Fibroblast of lung (primary cell): ENCODE measurements at places on chromosomes 4 and X. TPM values are rescaled to one million over a fixed set of nuclear protein-coding genes. Genes with fewer than 3 reads are reported as not detected.

DNA sequence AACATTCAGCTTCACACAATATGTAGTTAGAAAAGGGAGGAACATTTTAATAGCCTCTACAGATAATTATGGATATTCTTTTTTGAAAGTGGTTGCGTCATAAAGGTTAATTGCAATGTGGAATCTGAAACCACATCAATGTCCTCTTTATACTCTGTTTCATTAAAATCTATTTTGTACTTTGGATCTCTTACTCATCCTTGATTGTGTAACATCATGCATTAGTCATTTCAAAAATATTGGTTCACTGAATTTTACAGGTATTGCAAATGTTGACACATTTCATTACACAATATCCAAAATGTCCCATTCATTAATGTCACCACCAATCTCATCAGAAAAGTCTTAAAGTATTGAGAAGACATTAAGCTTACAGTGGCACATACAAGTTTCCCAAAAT, 62.7 kb upstream of the USP9X start:
- peak; percentile 47 for DNase-seq

TMEM47 gene
- total RNA-seq, result 62.4 and 128 TPM in 2 replicates

- no peak for DNase-seq
Measured at GRCh38 chr4:25844961-25845712, 17.7 kb downstream of the SEL1L3 start.

DNA sequence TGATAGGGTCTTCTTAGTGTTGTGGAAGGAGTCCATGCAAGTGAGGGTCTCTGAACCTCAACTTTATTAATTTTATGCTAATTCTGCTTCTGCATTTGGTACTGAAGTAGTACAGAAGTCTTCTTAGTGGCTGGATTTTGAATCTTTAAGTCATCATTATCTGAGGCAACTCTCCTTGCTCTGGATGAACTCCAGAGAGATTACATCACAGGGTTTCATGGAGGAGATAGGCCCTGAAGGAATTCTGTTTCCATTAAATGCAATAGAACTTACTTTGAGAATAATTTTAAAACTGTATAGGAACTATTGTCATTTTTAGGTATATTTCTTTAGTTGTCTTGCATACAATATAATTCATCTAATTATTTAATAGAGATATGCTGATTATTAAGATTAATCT, 451.2 kb downstream of the FAT4 start:
- DNase-seq, result peak; percentile 13

DNA sequence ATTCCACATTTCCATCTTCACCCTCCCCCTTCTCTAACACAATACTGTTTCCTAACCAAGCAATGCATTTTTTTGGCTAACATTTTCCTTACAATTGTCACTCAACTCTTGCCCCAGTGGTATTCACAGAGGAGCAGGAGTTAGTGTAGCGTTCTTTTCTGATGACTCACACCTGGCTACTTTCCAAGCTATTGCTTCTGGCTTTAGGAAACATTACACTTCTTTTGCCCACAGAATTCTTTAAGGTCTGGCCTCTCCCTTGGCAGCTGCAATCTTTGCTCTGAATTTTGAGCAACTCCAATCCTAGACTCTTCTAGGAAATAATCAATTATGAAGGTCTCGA, 27.5 kb upstream of the PDGFC start:
- peak; percentile 99 for DNase-seq

TMEM150C gene
- 0.77 and 1.2 TPM in 2 replicates for total RNA-seq

GRCh38 chr4:83114576-83114975, at the start of gene PLAC8:
PLAC8 (minus strand) TSS chr4:83114729; CDS start chr4:83107921, 6,808 bp downstream.
- no peak for DNase-seq

DNA sequence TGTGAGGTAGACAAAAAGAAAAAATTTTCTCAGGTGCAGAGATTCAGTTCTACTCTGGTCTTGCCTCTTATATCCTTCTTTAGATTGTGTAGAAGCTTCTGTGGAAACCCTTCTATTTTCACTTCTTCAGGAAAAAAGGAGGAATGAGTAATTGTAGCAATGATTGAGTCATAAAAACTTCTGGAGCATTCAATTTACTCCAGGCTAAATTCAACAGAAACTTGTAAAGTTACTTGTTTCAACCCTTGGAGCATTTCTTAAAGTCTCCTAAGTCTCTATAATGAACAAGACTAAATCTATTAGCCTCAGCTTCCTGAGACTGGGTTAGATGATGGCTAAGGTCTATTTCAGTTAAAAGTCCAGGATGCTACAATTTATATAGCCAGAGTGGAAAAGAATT, 29.9 kb downstream of the BOD1L1 start:
- DNase-seq, result no peak

GRCh38 chr4:159674241-159674640, 571.4 kb downstream of the RAPGEF2 start:
- DNase-seq, result no peak

PLXNB3 gene
- 1.0 and 4.3 TPM in 2 replicates for total RNA-seq

ZAR1 gene
- total RNA-seq, result not detected in 2 replicates

GRCh38 chr4:34193451-34194154, 2050.7 kb downstream of the ARAP2 start:
- peak; percentile 32 for DNase-seq

- DNase-seq, result no peak
Measured at GRCh38 chr4:84965553-84966381, 723 bp downstream of the WDFY3 start.

DNA sequence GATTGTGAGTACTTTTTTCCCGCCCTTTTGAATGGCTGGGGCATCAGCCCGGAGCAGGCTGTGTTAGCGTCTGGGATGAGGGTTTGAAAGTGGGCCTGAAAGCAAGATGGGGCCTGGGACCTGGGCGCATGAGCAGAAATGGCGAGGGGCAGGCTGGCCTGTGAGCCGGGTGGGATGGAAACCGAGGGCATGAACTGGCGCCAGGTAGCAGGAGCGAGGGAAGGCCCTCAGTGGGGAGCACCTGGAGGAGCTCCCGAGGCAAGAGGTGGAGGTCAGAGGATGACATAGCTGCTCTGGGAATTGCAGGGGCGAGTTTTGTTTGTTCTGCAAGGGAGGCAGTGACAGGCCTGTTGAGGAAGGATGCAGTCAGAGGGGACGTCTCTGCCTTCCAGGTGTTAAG, 68.6 kb downstream of the RGS12 start:
- DNase-seq, result no peak
